ENCODE measurements at places on chromosomes 3 and 15.

- peak; percentile 49 for DNase-seq
Measured at GRCh38 chr3:169694117-169694516, 30.6 kb upstream of the MECOM start.

DNA sequence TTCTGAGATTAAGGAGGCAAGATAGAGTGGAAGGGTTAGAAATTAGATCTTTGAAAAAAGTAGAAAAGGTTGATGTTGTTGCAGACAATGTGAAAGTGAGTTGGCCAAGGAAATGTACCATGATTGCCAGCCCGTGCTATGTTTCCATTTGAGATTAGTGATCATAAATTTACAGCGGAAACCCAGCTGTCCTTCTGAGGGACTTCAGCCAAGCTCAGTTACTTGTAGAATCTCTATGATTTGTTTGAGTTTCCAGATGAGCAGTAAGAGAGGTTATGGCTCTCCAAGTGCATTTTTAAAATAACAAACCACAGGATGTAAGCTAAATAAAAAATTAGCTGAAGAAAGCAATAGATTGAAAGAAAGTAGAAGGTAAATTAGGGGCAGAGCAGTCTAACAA lies 54.2 kb upstream of the RBMS3 start:
- DNase-seq: no peak

DNA sequence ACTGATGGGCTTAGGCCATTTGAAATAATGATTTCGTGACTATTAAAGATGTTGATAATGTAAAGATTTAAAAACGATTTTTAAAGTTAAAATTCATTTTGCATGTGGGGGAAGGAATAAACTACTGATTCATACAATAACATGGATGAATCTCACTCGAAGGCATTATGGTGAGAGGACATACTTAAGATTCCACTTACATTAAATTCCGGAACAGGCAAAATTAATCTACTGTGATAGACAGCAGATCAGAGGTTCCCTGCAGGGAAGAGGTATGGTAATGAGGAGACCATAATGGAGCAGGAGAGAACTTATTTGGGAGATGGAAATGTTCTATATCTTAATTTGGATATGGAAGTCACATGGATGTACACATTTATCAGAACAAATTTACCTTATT lies 28.4 kb upstream of the RAB6B start:
- no peak for DNase-seq

DNA sequence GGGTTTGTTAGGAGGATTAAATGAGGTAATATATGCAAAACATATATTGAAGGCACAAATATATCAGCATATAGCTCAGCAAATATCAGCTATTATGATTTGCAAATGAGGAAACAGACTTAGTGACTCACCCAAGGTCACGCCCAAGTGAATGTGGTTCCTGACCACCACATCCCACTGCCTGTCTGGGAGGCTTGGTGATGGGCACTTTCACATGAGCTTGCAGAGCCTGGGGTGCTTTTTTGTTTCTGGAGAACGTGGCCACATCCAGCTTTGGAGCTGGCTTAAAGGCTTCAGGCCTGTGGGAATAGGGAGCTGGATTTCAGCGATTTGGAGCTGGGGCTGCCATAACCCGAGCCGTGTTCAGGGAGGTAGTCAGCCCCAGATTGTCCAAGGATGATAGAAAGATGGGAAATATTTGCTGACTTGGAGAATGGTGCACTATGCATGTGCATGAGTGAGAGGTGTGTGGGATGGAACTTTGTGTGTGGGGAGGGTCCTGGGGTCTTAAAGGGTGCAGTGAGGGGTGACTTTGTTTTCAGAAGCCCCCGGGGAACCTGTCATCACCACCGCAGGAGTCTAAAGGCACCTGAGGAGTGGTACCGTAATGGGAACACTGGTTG lies 12.0 kb upstream of the FGD5 start:
- no peak for DNase-seq

- peak; percentile 93 for DNase-seq
Measured at GRCh38 chr15:57237301-57237642, 139.0 kb upstream of the CGNL1 start.

- DNase-seq: no peak
Measured at GRCh38 chr15:59918994-59919951, 84.8 kb upstream of the FOXB1 start.

DNA sequence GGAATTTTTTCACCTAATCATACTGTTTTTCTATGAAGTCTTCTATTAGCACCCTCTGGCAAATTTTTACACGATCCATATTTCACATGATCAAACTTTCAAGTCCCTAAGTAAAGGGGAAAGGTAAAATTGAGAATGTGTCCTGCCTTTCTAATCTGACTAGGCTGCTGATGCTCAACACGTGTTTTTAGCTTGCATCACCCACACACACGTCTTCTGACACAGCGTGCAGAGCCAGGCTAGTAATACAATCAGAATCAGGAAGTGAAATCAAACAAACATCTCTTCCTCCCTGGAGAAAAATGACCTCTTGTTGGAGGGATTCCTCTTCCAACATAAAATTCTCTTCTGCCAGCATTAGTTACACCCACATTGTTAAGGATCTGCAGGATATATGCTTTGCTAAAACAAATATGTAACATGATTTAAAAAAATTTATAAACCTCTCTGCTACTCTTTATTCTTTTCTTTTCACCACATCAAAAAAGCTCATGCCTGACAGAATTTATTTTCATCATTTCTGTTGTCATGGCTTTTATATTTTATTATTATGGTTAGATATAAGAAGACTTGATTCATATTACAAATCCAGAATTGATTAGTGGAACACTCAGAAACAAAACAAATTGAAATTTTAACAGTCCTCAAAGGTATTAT lies 122.4 kb downstream of the RAP2B start:
- DNase-seq: peak; percentile 23

DNA sequence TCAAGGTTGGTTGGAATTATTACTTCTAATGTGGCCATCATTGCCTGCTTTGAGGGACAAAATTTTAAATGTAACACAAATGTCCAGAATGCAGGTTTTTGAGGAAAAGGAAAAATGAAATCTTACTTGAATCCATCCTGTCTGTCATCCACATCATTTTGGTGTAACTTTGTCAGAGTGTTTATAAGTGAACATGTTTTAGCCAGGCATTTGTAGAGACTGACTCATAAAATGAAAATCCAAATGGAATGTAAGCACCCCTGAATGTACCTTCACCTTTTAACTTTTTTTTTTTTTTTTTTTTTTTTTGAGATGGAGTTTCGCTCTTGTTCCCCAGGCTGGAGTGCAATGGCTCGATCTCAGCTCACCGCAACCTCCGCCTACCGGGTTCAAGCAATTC lies 141.8 kb upstream of the BNIP2 start:
- no peak for DNase-seq

- DNase-seq: no peak
Measured at GRCh38 chr3:161452179-161452578, 44.4 kb upstream of the OTOL1 start.

GRCh38 chr3:9690451-9691450 lies 12.9 kb upstream of the CPNE9 start:
- no peak for DNase-seq

DNA sequence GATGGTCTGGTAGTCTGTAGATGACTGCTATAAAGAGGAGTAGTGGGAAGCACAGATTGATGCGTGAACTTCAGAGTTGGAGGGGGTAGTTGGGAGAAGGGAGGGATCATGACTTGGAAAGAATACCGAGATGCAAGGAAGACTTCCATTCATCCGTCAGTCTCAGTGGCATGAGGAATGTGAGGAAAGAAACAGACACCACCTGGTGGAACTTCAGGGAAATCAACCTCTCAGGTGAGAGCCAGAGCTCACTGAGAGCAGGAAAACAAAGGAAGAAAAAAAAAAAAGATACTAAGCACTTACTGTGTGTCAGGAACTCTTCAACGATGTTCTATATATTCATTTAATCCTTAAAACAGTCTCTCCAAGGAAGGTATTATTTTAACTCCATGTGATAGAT lies 172.4 kb downstream of the OXSM start:
- DNase-seq: no peak

- no peak for DNase-seq
Measured at GRCh38 chr15:75123395-75123794, 78.3 kb upstream of the C15orf39 start.

- no peak for DNase-seq
Measured at GRCh38 chr3:150069633-150070032, 98.9 kb upstream of the PFN2 start.
